ENCODE measurements at places on chromosomes 2 and 18. TPM values are rescaled to one million over a fixed set of nuclear protein-coding genes. Genes with fewer than 3 reads are reported as not detected.

Gene ALK
- 0.98 TPM for total RNA-seq

Gene TUBA4B
- not detected for total RNA-seq

Gene GNAL
- 80.6 TPM for total RNA-seq

Gene WNT10A
- total RNA-seq, result not detected

Gene SRD5A2
- under 0.01 TPM for total RNA-seq

Gene CDH2
- total RNA-seq, result 150 TPM

Gene LAMA1
- 12.8 TPM for total RNA-seq

Gene SEPTIN10
- total RNA-seq, result 56.3 TPM

Gene STAT4
- 3.0 TPM for total RNA-seq

Gene CIB4
- not detected for total RNA-seq

Gene SERPINB10
- not detected for total RNA-seq

Gene POTEJ
- not detected for total RNA-seq

Gene NPPC
- 0.98 TPM for total RNA-seq

Gene DYNAP
- not detected for total RNA-seq

Gene ARID5A
- total RNA-seq, result 2.2 TPM

Gene CTAGE1
- not detected for total RNA-seq

Measured in temporal lobe (tissue), 4 donors.